ENCODE measurements at places on chromosomes 5 and 9.

DNA sequence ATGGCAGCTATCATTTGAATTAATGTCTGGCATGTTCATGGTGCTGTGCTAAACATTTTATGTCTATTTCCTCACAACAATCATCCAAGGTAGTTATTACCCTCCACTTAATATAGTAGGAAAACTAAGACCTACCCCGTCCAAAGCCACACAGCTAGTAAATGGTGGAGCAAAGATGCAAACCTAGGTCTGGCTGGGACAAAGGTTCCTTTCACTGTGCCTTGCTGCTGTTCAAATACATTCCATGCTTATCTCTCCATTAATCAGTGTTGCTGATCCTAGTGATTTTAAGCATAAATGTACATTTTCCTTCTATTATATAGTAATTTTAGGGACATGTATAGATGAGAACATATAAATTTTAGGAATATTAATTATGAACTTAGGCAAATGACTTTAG is 38.7 kb downstream of the CCDC125 start:
- DNase-seq, result no peak

- no peak for DNase-seq
Measured at GRCh38 chr9:91207397-91207728, 154.4 kb downstream of the AUH start.

GRCh38 chr5:125501396-125501795 is 755.0 kb upstream of the ZNF608 start:
- no peak for DNase-seq

DNA sequence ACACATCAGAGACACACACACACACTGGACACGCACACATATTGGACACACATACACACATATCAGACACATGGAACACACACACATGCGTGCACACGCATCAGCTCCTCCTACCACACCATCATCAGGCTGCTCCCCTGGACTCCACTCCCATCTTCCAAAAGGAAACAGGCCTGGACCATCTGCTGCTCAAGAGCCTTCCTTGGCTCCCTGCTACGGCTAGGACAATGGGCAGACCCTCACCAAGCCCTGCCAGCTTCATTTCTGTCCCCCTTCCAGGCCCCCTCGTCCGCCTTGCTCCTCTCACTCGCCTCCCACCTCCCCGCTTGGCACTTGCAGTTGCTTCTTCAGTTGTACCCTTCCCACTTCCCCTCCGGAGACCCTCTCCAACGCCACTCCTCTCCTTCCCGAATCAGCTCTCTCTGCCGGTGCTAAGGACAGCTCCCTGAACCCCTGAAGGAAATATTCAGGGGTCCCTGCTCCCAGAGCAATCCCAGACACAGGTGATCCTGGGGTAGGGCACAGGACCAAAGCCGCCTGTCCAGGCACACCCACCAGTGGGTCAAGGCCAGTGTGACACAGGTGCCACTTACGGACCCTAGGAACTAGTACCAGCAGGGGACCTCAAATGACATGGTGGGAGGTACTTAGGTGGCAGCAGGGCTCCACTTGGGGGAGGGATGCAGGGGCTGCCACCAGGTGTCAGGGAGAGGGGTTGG is 12.1 kb upstream of the LAMC3 start:
- DNase-seq, result no peak

DNA sequence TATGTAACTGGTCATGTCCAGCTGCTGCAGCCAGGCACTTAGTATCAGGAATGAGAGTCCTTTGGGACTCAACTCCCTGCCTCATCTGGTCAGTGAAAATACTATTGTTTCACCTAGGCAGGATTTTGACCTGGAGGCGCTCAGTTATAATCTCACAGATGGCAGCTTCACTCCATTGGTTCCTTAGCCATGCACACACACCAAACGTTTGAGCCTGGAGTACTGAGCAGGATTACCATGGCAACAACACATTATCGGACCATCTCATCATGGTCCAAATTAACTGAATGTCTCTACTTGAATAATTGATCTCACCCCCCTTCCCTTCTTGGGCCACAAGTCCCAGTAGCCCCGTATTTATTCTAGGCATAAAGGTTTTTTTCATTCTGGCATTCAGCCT is 15.0 kb upstream of the SREK1 start:
- DNase-seq, result no peak

- no peak for DNase-seq
Measured at GRCh38 chr5:39779831-39780230, 355.1 kb upstream of the DAB2 start.

DNA sequence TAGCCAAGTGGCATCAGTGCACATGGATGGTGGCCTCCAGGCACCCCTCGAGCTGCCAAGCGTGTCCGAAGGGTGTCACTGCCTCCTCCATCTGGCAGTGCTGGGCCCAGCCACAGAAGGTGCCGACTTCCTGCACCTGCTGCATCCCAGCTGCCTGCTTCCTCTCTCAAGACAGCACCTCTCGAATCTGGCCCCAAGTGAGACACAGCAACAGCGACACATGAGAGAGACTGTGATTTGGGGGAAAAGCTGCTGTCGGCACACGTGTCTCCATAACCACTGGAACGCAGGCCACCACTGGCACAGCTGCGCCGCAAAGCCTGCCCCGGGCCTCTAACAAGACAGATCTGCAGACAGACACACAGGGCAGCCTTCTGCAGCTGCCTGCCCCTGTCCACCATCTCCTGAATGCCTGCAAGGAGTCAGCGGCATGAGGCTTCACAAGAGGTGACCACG is 8.8 kb downstream of the CLPTM1L start:
- no peak for DNase-seq

GRCh38 chr9:3887221-3887653 is 361.4 kb upstream of the RFX3 start:
- DNase-seq, result no peak

- no peak for DNase-seq
Measured at GRCh38 chr9:72718503-72718902, 197.1 kb downstream of the TMC1 start.

DNA sequence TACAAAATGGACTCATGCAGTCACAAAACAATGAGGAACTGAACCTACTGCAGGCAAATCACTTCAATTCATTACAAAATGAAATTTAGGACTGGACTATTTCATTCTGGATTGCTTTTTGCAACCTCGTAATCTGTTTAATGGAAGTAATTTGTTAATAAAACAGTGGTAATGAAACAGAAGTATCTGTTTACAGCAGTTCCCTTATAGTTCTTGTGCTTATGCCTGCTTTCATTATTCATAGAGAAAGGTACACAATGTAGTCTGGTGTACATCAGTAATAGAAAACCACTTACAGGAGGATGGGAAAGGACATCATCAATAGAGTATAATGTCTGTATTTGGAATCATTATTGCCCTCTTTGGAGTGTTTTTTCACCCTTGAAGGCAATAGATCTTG is 389.2 kb upstream of the NUDT12 start:
- DNase-seq, result no peak

DNA sequence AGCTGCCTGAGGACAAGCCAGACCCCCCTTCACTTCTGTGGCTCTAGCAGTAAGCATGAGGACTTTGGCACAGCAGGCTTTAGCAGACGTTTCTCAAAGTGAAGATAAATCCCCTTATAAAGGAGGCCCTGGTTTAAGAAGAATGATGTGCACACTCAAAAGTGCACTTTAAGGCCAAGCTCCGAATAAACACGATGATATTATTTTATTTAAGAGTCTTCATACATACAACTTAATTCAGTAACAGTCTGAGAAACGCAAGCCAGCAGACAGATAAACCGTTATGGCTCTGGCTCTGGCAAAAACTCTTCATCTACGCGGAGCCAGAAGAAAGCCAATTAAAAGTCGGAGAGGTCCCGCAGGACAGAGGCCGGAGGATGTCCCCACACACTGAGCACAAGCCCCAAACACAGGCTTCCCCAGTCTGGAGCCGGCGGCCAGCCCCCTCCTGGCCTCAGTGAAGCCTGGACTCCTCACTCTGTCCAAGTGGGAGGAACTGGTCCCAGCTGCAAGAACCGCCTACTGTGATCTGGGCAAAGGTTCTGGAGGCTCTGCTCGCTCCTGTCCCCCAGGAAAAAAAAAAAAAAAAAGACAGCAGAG is 44.6 kb downstream of the ADAMTS2 start:
- no peak for DNase-seq

DNA sequence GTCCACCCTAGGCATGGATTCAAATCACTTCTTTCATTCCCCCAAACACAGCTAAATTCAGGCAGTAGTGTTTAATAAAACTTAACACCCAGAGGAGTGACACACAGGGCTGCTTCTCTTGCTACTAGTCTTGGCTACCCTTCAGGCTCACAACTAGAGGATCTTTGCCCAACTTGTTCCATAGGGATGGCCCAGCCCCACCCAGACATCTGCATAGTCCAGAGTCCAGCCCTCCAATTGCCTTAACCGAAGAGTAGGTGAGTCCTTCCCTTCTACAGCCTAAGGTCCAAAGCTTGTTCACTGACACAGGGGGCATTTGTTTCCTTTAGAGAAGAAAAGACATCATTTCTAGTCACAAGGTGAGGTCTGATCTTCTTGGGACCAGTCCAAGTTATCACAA is 15.2 kb upstream of the RXFP3 start:
- no peak for DNase-seq

DNA sequence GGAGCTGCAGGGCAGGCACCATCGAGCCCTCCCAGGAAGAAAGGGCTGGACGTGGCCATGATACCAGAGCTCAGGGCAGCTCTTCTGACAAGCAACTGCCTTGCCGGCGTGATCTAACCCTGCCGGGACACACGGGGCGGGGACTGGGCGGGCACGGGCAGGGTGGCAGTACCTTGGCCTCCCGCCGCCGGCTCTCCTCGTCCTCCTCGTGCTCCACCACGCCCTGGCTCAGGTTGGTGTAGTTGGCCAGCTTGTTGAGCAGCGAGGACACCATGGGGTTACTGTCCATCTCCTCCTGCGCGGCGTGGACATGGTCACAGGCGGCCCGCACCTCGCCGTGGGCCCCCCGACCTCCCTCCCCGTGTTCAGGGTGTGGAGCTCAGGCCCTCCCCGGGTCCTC is 18.5 kb downstream of the SLC12A7 start:
- no peak for DNase-seq

DNA sequence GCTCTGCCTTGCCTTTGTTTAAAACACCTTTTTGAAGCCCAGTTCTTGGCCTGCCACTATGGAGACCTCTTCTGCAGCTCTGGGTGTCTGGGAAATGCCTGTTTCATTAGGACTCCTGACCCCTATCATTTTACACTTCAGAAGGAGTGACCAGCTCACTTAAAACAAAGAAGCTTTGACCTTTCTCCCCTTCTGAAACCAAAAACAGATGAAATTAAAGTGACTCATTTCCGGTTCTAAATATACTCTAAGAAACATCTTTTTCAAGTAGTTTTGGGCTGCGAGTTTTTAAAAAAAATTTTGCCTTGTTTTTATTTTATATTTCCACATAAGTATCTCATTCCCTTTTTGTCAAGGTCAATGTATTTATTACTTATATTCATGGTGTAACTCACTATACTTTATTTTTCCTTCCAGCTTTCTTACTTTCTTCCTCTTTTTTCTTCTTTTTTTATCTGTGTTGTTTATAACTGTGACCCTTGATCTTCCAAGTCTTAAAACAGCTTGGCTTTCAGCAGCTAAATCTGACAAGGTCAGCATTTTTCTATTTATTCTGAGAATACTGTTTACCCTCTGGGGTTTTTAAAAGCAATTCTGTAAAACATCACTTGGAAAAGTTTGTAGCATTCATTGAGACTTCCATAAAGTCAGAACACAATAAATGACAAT is 672.9 kb downstream of the NR2F1-AS1 start:
- DNase-seq, result no peak

Measured in stimulated activated CD4-positive, alpha-beta T cell treated with anti-CD3 and anti-CD28 coated beads, Interleukin-1b, Interleukin-23, amount 100 ng/mL, for 24 hours (primary cell).